ENCODE measurements at places on chromosomes 4 and X. TPM values are rescaled to one million over a fixed set of nuclear protein-coding genes. Genes with fewer than 3 reads are reported as not detected.

PRIMPOL gene
- total RNA-seq, result 9.9 TPM

PNMA6F gene
- not detected for total RNA-seq

GRIA3 gene
- total RNA-seq, result 0.36 TPM

ELOVL6 gene
- total RNA-seq, result 29.1 TPM

SLC39A8 gene
- 3.1 TPM for total RNA-seq

DMRTC1B gene
- total RNA-seq, result not detected

SSX4 gene
- total RNA-seq, result not detected

FGF5 gene
- total RNA-seq, result not detected

RBM46 gene
- total RNA-seq, result not detected

FABP2 gene
- total RNA-seq, result not detected

SLC9A6 gene
- 10.5 TPM for total RNA-seq

HNRNPD gene
- total RNA-seq, result 122 TPM

MXD4 gene
- total RNA-seq, result 21.1 TPM

CLDN22 gene
- total RNA-seq, result 0.16 TPM

RPA4 gene
- total RNA-seq, result 0.64 TPM

ZNF157 gene
- 0.16 TPM for total RNA-seq

MAGEB6B gene
- not detected for total RNA-seq

GAGE13 gene
- not detected for total RNA-seq

ANK2 gene
- total RNA-seq, result 1.6 TPM

EMCN gene
- 4.7 TPM for total RNA-seq

PNMA6A gene
- 0.12 TPM for total RNA-seq

RAB33B gene
- 4.0 TPM for total RNA-seq

COX7B2 gene
- total RNA-seq, result not detected

LRRC66 gene
- total RNA-seq, result 0.12 TPM

CFI gene
- 31.5 TPM for total RNA-seq
